Dorsolateral prefrontal cortex (tissue), 122 donors: ENCODE measurements at places on chromosomes 2 and 18. TPM values are rescaled to one million over a fixed set of nuclear protein-coding genes. Genes with fewer than 3 reads are reported as not detected.

DNA sequence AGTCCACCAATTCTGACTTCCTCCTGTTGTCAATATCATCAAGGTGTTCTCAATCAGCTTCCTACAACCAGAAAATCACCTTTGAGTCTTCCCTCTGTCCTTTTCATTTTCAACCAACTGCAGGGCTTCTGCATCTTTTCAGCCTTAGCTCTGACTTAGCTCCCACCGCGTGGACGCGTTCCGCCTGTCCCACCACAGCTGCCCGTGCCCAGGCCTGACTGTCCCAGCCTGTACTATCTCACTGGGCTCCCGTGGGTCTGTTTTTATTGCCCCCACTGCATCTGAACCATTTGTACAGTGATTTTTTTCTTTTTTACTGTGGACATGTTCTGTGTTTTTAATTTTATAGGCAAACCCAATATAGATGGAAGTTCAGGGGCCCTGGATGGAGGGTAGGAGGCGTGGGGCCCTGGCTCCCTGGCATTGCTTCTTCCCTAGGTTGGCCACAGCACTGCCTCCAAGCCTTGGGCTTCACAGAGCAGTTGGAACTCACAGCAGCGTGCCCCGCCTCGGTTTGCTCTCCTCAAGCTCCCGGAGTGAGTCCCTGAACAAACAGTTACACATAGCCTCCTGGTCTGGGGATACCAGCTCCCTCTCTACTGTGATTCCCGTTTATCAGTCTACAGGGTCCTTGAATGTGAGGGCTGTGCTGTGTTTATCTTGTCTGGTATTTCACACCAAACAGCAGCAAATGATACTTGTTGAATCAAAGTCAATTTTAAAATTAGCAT lies 280.6 kb upstream of the PXDN start:
- peak; percentile 29 for DNase-seq

GRCh38 chr2:101380376-101380775 lies 6.9 kb downstream of the CREG2 start:
- DNase-seq: no peak

DNA sequence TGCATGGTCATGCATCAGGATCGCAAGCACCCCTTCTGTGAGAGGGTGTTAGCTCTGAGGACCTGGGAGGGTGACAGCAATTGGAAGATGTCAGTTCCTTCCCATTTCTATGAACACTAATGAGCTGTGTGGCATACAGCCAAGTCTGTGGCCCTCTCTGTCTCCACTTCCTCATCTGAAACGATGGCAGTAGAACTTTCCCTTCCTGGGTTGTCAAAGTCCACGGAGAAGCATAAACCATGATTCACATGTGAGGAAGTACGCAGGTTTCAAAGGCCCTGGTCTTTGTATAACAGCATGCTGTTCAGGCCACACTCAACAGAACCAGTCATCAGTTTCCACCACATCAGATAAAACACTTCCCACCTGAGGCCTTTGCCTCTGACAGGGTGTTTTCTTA lies 167.4 kb upstream of the RAB6C start:
- no peak for DNase-seq

DNA sequence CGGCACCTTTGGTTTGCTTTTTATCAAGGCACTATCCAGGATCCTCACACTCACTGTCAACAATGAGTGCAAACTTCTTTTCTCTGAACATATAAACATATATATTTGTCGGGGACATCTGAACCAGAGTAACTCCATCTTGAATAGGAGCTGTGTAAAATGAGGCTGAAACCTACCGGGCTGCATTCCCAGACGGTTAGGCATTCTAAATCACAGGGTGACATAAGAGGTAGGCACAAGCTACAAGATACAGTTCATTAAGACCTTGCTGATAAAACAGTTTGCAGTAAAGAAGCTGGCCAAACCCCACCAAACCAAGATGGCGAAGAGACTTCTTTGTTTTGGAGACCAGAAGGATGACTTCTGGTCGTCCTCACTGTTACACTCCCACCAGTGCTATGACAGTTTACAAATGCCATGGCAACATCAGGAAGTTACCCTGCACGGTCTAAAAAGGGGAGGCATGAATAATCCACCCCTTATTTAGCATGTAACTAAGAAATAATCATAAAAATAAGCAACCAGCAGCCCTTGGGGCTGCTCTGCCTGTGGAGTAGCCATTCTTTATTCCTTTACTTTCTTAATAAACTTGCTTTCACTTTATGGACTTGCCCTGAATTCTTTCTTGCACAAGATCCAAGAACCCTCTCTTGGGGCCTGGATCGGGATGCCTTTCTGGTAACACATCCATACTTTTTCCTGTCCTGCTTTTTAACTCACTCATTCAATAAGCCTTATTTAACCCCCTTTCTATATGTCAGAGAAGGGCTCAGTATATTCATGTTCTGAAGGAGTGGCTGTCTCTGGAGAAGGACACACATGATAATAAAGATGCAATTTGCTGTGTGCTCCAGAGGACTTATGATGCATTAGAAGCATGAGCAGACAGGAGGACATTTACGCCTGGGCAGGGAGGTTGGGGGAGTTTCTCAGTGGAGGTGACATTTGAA lies 65.4 kb downstream of the TACR1 start:
- no peak for DNase-seq

DNA sequence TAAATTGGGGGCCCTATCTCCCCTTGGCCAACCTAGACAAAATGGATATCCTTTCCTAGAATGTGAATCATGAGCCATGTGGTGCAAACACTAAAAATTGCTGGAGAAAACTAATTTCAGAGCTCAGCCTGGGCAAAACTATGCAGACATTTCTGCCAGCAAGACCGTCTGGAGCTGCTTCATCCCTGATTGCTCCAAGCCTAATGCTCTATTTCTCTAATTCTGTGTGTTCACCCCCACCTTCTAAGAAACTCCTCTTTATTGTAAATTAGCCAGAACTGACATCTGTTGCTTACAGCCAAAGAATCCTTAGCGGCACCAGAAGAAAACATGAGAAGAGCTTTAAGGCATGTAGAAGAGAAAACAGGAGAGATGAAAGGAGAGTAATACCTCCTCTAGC lies 337.7 kb upstream of the CHAC2 start:
- no peak for DNase-seq

- no peak for DNase-seq
These were observed 166.2 kb upstream of the VRK2 start for GRCh38 chr2:57880446-57880845.

DNA sequence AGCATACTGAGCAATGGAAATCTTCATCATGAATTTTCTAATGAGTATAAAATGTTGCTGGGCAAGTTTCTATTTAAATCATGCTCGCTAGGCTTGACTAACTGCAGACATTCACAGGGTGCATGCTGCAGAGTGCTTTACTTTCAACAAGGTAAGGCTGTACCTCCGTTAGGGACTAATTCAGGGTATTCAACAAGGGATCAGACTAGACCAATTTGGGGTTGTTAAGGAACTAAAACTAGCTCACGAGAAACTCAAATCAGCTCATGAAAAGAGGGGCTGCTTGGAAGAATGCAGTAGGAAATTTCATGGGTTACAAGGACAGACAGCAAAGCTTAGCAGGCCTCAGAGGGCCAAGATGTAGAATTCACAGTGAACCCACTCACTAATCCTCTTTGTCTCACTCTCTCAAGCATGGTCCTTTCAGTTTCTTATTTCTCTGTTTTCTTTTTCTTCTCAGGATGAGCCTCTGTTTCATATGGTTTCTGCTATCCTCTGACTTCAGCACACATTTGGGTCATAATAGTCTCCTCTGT lies 2.2 kb downstream of the MYO3B start:
- DNase-seq: no peak

- DNase-seq: no peak
These were observed 263.5 kb upstream of the LRRTM1 start for GRCh38 chr2:80568011-80568410.

PTMA gene
- 449 TPM for total RNA-seq

CHRND gene
- total RNA-seq: not detected

CERKL gene
- total RNA-seq: 3.0 TPM

NXPH2 gene
- 5.1 TPM for total RNA-seq

DHRS9 gene
- total RNA-seq: not detected

BOLL gene
- total RNA-seq: not detected

PEX13 gene
- total RNA-seq: 23.0 TPM
